ENCODE measurements at places on chromosomes 4 and X.

- DNase-seq: no peak
Observed at GRCh38 chrX:34562006-34562405, 95.1 kb downstream of the TMEM47 start.

DNA sequence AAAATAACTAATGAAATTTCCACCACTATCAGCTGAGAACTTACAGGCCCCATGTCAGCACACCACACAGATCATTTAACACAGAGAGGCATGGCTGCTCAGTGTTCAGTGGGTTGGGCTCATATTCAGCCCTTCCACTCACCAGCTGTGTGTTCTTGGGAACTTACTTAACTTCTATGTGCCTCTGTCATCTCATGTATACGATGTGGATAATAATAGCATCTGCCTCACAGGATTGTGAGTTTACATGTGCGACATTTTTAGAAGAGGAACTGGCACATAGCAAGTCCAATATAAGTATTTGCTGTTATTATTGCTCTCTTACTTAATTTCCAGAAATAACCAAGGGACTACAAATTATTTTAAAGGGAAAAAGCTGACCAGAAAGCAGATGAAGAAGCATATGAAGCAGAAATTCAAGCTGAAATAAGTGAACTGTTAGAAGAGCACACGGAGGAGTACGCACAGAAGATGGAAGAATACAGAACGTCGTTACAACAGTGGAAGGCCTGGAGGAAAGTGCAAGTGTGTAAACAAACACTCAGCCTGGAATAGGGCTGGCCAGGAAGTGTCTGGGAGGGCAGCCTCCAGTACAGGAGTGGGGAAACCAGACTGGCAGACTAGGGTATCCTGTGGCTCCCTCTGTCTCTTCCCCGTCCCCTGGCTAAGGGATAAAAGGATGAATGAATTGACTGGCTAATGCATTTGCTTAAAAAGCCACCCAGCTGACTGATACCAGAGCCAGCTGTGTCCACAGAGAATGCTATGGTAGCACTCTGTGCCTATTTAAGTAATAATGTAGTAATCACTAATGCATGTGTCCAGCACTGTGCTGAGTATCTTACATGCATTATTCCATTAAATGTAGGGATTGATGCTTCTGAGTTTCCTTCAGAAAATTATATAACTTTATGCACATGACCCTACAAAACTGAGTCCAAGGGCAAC lies 67.1 kb downstream of the CC2D2A start:
- DNase-seq: no peak

DNA sequence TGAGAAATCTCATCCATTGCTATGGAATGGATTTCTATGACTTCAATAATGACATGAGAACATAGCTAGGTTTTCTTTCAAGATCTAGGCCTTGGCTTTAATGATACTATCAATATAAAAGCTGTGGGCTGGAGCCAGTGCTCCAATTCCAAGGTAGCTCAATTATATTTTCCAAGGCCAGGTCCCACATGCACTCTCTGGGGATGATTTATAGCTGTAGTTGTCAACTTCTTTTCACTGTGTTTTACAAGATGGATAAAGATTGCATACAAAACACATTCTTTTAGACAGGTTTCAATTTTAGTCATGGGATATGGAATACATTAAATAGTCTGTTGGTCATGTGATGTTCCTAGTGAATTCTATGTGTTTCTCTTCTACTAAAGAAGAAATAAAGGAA lies 156.7 kb downstream of the DCAF12L1 start:
- DNase-seq: no peak

GRCh38 chrX:307261-308111 lies 11.1 kb downstream of the GTPBP6 start:
- no peak for DNase-seq

- DNase-seq: no peak
Observed at GRCh38 chrX:29653721-29654120, 561.6 kb upstream of the MAGEB2 start.

DNA sequence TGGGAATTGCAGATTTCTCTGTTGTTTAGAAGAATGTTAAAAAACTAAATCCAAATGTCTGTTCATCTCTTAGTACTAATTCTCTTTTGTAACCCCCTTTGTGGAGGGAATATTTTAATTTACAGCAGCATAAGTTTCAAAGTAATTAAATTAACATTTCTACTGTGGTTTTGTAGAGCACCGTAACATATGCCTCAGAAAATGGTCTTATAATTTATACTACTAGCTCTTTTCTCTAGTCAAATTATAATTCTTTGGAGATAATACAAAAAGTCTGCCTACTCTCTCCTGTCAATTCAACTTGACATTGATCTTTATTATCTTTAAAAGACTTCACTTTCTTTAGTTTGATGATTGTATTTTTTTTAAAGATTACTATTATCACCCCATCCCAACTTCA lies 759.0 kb downstream of the ADGRL3 start:
- DNase-seq: no peak

- no peak for DNase-seq
Observed at GRCh38 chr4:126807132-126807531, 825.6 kb upstream of the INTU start.

DNA sequence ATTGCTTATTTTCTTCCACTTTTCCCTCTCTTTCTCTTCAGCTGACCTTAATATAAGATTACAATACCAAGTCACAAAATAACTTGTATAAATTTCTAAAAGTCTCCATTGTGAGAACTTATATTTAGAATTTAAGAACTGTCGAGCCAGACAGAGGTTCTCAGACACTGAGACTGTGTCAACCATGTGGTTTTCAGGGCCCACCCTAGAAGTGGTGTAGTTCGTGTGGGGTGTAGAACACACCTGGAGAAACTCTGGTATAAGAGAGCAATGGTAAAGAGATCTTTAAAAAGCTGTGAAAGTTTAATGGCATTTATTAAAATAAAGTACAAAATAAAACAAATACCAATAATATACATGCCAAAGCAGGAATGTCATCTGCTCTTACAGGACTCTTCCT lies 19.7 kb downstream of the CPEB2 start:
- DNase-seq: no peak

DNA sequence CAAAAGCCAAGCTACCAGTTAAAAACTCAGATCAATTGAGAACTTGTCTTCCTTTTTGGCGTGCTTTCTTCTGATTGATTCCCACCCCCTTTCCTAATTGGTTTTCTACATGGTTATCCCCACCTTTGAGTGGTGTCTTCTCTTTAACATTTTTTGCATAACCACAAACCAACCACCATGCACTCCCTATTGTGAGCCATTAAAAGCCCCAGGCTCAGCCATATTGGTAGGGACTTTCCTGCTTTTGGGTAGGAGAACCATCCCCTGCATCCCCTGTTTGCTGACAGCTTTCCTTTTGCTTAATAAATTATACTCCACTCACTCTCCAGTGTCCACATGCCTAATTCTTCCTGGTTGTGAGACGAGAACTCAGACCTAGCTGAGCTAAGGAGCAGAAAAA lies 1651.4 kb upstream of the IGFBP7 start:
- DNase-seq: no peak

All from stimulated activated CD4-positive, alpha-beta T cell treated with anti-CD3 and anti-CD28 coated beads, Interleukin-1b, Interleukin-23, amount 100 ng/mL, for 1 hour (primary cell).